ENCODE measurements at places on chromosomes 11 and 22.

DNA sequence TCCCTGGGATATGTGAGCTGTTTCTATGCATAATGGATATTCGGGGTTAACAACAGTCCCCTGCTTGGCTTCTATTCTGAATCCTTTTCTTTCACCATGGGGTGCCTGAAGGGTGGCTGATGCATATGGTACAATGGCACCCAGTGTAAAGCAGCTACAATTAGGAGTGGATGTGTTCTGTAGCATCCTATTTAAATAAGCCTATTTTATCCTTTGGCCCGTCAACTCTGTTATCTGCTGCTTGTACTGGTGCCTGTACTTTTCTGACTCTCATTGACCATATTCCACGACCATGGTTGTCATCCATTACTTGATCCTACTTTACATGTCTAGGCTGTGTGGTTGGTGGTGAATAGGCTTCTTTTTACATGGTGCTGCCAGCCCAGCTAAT lies 1.3 kb downstream of the TUG1 start:
- DNase-seq, result no peak

DNA sequence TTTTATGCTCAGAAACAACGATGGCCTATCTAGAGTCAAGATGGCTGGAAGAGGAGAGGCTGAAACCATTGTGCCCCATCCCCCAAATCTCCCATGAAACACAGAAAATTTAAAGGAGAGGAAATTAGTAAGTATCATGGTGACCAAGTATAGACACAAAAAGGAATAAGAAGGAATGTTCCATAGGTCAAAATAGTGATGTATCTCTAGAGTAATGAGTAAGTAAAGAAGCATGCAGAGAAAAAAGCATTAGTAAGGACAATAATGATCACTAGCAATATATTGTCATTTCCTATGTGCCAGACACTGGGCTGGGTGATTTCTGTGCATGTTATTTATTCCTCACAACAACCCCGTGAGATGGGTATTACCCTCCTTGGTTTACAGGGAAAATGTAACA lies 2.6 kb upstream of the SLC22A24 start:
- DNase-seq, result no peak

DNA sequence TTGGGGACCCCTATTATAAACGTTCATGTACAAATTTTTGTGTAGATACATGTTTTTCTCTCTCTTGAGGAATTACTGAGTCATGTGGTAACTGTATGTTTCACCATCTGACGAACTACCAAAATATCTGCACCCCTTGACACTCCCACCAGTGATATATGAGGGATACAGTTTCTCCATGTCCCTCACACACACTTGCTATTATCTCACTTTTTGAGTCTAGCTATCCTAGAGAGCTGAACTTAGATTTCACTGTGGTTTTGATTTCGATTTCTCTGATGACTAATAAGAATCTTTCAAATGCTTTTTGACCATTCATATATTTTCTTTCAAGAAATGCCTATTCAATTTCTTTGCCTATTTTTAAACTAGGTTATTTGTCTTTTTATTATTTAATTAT lies 200.2 kb downstream of the PGR start:
- DNase-seq, result no peak

DNA sequence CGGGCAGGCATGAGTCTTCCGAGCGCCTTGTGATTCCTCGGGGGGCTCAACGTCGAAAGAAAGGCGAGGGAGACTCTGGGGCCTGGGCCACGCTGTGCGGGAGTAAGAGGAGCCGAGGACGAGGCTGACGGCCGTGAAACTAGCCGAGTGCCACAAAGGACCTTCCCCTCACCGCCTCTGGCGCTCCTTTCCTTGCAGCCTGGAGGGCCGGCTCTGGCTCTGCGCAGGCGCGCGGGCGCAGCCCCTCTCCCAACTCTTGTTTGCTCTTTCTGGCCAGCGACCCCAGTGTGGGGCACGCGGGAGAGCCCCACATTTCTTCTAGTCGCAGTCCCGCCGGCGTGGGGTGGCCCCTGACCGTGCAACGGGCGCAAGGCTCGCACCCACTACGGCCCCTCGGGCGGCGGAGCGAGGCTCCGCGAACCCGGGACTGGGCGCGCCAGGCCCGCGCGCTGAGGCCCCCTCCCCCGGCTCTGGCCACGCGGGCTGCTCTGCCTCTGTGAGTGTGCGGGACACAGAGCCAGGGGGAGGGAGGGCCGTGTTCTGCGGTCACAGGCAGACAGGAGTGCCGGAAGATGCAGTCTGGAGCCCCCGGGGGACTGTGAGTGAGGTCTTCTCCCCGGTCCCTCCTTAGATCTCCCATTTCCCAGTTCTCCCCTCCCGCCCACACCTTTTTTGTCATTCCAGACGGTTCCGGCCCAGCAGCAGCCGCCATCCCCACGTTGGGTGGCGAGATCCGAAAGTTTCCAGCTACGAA lies 1.0 kb upstream of the TOB2 start:
- DNase-seq, result peak; percentile 65

GRCh38 chr11:117511483-117511930 lies 183.9 kb downstream of the CEP164 start:
- no peak for DNase-seq

DNA sequence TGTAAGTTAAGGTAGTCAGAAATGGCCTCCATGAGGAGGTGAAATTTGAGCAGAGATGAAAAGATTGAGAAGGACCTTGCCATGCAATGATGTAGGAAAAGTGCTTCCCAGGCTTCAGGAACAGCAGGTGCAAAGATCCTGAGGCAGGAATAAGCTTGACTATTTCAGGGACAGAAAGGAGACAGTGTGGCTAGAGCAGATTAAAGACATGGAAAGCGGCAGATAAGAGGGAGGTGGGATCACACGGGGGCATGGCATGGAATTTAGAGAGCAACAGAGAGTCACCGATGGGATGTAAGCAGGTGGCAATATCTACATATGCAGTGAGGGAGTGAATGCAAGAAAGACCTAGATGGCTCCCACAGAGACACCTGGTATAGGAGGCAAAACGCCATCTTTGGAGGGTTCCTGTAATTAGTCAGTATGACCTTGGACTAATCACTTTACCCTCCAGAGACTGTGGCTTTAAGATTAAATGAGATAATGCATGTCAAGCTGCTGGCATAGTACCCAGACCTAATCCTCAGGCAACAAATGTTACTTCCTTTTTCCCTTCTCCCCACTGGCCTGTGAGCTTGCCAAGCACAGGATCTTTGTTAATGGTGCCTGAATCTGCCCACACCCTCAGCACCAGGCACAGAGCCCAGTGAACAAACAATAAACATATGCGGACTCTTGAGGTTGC lies 24.6 kb upstream of the ACER3 start:
- no peak for DNase-seq

- no peak for DNase-seq
These were observed 18.5 kb downstream of the CD5 start for GRCh38 chr11:61120706-61121191.

- no peak for DNase-seq
These were observed 47.2 kb upstream of the BLID start for GRCh38 chr11:122163053-122163819.

- no peak for DNase-seq
These were observed 100.1 kb downstream of the SLC1A2 start for GRCh38 chr11:35318977-35319925.

DNA sequence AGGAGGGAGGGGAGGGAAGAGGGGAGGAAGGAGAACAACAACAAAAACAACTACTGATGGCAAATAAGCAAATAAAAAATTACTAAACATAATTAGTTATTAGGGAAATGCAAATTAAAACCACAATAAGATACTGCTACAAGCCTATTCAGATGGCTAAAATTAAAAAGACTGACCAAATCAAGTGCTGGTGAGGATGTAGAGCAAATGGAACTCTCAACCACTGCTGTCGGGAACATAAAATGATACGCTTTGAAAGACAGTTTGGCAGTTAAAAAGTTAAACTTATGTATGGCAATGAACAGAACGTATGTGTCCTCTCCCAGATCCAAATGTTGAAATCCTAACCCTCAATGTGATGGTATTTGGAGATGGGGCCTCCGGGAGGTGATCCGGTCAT lies 85.7 kb downstream of the PHF21B start:
- DNase-seq, result no peak

DNA sequence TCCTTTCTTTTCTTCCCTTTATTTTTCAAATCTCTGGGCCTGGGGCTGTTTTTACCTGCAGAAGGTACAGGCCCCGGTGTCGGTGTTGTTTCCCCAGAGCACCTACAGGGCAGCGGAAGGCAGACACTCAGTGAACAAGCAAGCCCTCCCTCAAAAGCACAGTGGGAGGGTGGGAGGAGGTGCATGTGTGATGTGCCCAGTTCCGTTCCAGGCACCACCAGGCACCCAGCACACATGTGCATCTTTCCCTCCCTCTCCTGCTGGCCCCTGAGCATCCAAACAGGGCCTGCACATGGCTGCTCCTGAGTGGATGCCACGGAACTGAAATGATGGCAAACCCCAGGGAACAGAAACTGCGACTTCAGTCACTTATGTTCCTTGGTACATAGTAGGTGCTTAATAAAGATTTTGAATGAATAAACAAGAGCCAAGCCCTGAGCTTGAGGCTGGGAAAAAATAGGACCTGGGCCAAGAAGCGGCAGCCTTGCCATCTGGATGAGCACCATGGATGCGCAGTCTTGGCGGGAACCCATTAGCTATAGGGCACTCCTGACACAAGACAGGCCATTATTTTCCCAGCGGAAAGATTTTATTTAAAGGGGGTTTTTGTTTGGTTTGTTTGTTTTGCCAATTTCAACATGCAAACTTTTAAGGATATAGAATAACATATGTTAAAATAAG lies 47.8 kb downstream of the ARRB1 start:
- DNase-seq, result no peak

DNA sequence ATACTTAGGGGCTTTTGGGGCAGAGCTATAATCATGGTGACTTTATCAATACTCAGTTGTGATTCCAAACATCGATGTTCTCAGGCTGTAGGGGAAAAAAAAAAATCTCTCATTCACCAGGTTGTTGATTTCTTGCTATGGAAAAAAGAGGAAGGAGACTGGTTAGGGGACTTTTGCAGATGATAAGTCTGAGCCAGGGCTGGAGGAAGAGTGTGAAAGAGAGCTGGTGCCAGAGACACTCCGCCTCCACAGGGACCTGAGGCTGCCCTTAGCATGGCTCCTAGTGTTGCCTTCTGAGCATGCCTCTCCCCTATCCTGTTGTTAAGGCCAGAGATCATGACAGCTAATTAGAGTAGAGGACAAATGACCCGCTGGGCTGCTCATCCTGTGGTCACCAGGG lies 16.9 kb downstream of the UPB1 start:
- no peak for DNase-seq

- DNase-seq, result no peak
These were observed 1.5 kb downstream of the IL17RA start for GRCh38 chr22:17086296-17086695.

GRCh38 chr11:65569164-65569972 lies 909 bp upstream of the ZNRD2 start:
- DNase-seq, result no peak

DNA sequence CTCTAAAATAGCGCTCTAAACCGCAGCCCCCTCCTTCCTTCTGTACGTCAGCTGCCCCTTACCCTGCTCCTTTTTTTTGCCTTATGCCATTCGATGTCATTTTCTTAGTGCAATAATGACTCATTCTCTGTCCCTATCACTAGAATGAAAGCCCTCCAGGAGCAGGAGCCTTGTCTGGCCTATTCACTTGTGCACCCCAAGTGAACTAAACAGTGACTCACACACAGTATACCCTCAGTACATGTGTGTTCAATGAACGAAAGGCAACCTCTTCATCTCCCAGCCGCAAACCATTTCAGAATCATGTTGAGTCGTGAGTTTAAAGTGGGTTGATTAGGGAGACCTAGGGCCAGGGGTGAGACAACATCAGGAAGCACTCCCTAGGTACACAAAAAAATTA lies 50.7 kb upstream of the SPATA19 start:
- DNase-seq, result peak; percentile 0

DNA sequence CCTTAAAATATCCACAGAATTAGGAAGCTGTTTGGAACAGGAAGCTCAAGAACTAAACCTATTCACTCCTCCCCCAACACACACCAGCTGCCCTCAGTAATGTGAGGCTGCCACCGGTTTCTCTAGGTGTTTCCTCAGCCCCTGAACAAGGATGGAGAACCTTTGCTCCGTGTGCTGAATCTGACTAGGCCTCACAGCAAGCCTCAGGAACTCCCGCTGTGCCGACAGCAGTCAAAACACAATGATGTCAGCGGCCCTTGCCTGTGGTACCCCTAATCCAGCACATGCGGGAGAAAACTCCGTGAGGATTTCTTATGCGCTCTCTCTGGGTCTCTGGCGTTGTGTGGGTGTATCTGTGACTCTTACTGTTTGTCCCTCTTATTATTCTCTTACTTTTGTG lies 153.3 kb downstream of the EFCAB6 start:
- DNase-seq, result no peak

GRCh38 chr22:48474881-48475280 lies 1352.8 kb downstream of the BRD1 start:
- no peak for DNase-seq

GRCh38 chr22:32583921-32584335 lies 109.3 kb downstream of the FBXO7 start:
- DNase-seq, result no peak

DNA sequence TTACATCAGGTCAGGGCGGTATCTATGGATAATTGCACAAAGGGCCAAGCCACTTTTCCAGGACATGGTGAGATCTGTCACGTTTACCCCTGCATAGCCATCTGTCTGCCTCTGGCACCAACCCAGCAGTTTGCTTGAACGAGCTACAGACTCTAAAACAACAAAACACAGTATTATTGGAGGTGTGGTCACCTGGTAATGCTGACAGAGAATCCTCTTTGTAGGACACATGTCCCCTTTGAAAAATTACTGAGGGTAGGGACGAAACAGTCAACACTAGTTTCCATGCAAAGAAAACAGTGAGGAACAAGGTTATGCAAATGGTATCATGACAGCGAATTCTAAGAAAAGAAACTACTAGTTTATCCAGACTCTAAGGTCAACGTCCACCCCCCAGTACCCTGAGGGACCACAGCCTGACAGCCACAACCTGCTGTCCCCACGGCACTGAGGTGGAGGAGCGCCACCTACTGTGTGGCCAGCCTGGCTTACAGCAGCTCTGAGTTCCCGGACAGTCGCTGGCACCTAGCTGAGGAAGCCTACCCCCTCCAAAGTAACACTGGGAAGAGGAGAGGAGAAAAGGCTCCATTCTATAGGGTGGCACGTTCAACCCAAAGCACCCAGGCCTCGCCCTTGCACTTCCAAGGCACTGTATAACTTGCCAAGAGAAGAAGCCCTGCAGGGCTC lies 117.4 kb upstream of the BID start:
- no peak for DNase-seq
